ENCODE measurements at places on chromosomes 3 and 15.

DNA sequence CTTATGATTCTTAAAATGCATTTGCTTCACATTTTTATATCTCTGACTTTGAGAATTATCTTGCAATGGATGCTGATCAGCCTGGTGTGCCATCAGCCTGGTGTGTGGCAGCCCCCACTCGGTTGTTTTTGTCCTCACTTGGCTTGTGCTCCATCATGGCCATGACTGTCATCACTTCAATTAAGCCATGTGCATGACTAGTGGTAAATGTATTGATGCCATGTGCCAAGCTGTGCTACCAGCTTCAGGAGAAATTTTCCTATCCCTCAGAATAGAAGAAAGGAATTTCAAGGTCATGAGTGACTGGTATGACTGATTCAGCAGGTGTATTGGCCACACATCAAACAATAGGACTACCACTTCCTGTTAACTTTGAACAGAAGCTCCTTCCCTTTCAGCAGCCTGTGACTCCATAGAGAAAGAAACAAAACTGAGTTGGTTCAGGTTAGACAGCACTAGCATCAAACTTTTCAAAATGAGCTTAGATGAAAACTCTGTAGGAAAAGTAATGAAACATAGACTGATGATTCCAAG is 251.7 kb downstream of the GRM7 start:
- no peak for DNase-seq

DNA sequence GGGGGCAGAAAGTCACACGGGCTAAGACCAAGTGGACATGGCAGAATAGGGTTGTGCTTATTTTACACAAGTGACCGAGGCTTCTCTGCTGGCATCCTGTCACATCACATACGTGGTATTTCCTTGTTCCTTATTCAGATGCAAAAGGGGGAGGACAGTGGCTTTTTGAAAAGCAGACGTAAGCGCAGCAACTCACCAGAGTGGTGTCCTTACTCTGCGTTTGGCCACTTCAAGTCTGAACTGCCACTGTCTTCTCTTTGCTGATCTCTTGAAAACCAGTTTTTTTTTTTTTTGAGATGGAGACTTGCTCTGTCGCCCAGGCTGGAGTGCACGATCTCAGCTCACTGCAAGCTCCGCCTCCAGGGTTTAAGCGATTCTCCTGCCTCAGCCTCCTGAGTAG is 113.2 kb downstream of the SOX2 start:
- no peak for DNase-seq

- DNase-seq: no peak
These were observed 186.0 kb upstream of the KBTBD8 start for GRCh38 chr3:66812136-66812535.

GRCh38 chr3:70952033-70952747 is 631.3 kb downstream of the FOXP1 start:
- no peak for DNase-seq

DNA sequence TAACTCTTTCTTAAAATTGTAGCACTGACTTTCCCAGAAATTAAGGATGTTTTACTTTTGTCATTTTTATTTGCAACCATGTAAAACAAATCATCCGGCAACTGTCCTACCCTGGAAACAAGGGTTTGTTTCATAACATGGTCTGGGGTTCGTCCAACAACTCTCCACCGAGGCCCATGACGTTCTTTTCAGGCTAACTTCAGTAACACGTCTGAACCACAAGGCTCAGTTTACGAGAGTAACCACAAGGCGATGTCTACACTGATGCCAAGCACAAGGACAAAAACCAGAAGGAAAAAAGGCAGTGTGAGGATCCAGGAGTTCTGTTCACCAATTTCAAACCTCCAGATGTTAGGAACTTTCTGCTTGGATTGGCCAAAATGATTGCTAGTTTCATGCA is 546.1 kb downstream of the NTRK3 start:
- DNase-seq: peak; percentile 29

GRCh38 chr3:156434921-156435320 is 120.0 kb downstream of the SSR3 start:
- no peak for DNase-seq

GRCh38 chr3:30232142-30232541 is 374.3 kb upstream of the TGFBR2 start:
- DNase-seq: no peak

GRCh38 chr15:39785841-39786240 is 3.2 kb upstream of the FSIP1 start:
- no peak for DNase-seq

DNA sequence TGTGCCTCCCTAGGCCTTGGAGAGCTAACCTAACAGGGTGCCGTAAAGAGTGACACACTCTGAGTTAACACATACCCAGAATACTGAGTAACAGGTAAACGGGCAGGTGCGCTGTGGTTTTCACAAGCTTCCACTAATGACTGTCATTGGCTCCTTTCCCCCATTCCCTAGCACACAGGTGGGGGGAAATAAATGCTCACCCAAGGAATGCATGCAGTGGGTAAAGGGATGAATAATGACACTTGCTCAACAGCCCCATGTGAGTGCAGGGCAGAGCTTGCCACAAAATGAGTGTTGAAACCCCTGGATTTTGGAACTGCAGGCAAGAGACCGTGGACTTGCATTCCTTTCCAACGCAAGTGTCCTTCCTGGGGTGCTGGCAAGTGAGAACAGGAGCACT is 57.6 kb downstream of the ADAMTS17 start:
- no peak for DNase-seq

GRCh38 chr15:56053046-56053400 is 59.6 kb upstream of the NEDD4 start:
- no peak for DNase-seq

- DNase-seq: no peak
These were observed 70.5 kb upstream of the SLC4A7 start for GRCh38 chr3:27554706-27555105.

DNA sequence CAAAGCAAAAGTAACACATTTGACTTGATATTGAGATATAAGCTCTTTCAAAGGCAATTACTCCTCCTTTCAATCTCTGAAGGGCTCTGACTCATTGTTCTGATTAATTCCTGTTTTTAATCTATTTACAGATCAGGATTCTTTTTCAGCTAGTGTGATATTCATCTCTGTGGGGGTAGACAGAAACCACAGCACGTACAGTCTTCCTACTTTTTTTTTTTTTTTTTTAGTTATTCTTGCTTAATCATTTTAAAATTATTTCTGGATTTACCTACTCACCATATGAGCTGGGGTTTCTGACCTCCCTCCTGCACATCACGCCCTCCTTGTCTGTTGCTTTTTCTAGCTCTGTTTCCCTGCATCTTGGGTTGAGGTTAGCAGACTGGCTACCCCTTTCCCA is 1.4 kb downstream of the CNTN3 start:
- no peak for DNase-seq

DNA sequence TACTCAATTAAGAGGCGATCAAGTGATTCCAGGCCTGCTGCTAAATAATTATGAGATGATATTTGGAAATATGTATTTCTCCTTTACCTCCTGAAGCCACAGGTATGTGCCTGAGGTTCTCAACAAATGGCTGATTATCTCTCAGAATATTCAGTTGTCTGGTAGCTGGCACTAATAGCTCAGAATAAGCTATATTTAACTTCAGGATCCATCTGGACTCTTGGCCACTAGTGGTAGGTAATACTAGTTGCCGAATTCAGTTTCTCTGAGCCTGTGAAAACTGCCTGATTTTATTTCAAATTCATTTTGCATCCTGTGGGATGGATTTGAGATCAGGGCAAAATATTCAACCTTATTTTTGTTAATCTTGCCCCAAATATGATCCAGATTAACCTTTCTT is 499.0 kb downstream of the DIPK2A start:
- no peak for DNase-seq

DNA sequence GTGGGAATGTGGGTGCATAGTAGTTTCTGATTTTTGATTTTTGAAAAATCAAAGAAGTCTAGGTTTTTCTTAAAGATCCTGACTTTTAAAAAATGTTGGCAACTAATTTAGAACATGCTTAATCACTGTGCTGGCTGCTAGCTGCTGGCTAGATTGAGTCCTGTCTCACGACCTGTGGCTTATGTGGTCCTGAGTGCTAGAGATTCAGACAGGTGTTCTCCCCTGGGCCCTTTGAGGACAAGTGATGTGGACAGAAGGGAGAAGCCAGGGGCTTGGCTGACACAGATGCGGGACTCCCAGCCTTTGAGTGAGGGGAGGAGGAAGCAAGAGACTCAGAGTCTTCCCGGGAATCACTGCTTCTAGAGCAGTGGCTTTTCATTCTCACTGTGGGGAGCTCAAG is 47.5 kb downstream of the CORO2B start:
- no peak for DNase-seq

DNA sequence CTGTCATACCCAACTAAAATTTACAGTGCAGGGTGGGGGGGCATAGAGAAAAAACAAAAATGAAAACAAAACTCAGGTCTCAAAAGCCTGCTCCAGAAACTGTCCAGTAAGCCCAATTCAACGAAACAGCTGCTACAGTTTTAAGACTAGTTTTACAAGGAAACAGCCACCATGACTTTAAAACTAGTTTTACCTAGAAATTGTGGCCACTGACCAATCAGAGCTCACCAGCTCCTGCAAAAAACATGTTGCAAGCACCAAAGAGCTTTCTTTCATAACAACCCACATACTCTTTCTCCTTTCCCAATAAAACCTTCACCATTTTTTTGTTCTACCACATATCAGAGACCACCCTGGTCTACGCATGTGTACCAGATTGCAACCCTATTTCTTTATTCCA is 7.3 kb upstream of the CFAP91 start:
- DNase-seq: no peak

- DNase-seq: no peak
These were observed 58.5 kb downstream of the CEP63 start for GRCh38 chr3:134544316-134544715.

DNA sequence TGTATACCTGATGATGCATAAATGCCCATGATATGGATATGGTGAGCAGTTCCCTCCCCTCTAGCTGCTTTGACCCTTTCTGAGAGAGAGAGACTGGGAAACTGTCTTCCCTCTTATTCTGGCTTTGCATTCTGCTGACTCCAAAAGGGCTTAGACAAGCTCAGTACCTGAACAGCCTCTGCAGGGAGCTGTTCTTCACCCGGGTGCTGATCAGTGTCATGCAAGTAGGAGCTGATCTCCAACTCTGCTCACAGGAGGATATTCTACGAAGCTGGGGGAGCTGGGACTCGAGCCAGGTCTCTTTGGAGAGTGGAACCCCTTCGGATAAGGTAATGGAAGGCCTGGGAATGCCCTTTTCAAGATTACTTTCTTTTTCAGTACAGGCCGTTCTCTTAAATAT is 237.1 kb downstream of the RYR3 start:
- peak; percentile 86 for DNase-seq

DNA sequence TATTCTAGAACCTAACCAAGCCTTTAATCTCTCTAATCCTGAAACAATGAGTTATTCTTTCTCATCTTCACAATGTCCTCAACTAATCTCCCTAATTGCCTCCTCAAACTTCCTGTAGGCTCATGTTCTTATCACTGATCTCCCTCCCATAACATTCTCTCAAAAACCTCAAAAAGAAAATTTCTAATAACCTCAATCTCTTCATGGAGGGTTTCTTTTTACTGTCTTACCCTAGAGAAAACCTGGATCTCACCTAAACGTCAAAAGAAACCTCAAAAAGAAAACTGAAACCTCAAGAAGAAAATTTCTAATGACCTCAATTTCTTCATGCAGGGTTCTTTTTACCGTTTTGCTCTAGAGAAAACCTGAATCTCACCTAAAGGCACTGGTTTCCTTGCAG is 150.2 kb downstream of the GSK3B start:
- DNase-seq: no peak

GRCh38 chr15:55632434-55632833 is 44.3 kb upstream of the PYGO1 start:
- DNase-seq: no peak

GRCh38 chr3:126345641-126346460 is 11.4 kb downstream of the KLF15 start:
- DNase-seq: peak; percentile 39

GRCh38 chr3:191997579-191998268 is 536.8 kb downstream of the PYDC2 start:
- DNase-seq: no peak

- DNase-seq: peak; percentile 93
These were observed at the start of gene MAP1A for GRCh38 chr15:43517354-43518196. MAP1A (plus strand) TSS chr15:43517608; CDS start chr15:43521474, 3,866 bp downstream.

DNA sequence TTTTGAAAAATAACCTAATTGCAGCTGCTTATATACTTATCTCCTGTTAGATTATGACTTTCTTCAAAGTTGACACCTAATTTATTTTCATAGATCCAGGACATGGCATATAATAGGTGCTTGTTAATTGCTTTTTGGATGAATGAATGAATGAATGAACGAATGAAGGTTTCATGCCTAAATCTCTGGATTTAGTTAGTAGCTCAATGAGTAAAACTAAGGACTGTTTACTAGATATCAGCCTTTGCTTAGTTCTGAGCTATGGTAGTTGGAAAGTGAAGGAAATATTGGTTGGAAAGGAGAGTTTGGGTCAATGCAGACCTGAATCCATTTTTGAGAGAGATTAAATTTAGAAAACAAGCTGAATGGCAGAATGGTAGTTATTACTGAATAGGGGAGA is 160.4 kb upstream of the SGO1 start:
- no peak for DNase-seq

GRCh38 chr15:42611532-42611931 is 36.1 kb downstream of the STARD9 start:
- DNase-seq: no peak

DNA sequence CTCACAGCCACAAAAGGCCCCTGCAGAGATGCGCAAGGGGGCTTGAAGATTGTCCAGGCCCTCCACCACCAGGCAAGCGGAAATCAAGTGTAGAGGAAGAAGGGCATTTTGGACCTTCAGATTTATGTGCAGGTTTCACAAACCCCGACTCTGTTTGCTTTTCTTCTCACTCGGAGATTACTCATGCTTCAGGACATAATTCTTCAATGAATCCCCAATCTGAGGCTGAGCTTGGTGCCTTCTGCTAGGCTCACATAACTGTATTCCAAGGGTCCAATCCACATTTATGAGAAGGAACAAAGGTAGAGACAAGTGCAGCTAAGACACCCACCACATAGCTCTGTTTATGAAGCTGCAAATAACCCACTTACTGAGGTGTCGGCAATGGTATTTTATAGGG is 50.6 kb upstream of the NMNAT3 start:
- no peak for DNase-seq

GRCh38 chr3:139978966-139979365 is 44.0 kb downstream of the CLSTN2 start:
- DNase-seq: no peak

DNA sequence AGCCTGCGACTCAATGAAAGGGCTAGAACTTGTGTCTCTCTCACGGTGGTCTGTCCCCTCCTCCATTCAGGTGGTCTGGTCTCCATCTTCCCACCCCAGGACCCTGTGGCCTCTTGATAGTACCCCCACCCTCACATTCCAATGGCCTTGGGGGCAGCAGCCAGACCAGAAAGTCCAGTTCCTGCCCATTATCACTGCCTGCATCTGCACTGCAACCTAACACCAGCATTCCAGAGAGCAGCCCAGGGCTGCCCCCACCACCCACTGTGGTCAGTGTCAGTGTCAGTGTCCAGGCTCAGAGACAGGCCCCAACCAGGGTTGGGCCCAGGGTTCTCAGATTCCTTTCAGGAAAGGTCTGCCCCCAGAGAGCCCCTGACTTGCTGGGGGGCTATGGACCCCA is 12.6 kb downstream of the IGDCC3 start:
- peak; percentile 97 for DNase-seq
